Stimulated activated CD8-positive, alpha-beta memory T cell treated with anti-CD3 and anti-CD28 coated beads, Interleukin-2, amount 100 ng/mL, for 1 hour (primary cell): ENCODE measurements at places on chromosomes 4 and X.

GRCh38 chrX:10972706-10973105 is 138.4 kb upstream of the HCCS start:
- no peak for DNase-seq

DNA sequence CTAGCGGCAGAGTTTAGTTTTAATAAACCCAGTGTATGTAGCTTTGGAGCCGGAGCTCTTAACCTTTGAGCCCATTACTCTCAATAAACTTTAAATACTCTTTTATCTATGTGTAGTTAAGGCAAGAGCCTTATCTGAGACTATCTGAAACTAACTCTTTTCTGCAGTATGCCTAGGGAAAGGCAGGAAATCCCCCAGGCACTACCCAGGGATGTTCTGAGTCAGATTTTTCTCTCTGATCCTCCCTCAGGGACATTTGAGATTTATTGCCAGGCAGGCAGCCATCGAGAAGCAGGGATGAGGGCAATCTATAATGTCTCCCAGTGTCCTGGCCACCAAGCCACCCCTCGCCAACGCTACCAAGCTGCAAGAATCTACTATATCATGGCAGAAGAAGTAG is 39.1 kb downstream of the HEPH start:
- no peak for DNase-seq

DNA sequence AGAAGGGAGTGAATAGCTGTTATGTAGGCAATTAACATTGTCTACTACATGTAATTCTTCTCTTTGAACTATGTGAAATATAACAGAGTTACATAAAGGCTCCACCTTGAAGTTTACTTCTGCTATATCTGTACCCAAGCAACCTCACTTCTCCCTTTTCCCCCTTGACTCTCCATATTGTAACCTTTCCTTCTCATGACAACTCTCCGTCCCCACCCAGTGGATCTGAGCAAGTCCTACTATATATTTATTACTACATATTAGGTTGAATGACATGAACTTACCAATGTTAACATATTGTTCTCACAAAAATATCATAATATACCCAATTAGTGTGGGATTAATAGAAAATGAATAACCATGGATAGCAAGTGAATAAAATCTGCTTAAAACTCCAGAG is 93.2 kb upstream of the ATP8A1 start:
- peak; percentile 1 for DNase-seq

DNA sequence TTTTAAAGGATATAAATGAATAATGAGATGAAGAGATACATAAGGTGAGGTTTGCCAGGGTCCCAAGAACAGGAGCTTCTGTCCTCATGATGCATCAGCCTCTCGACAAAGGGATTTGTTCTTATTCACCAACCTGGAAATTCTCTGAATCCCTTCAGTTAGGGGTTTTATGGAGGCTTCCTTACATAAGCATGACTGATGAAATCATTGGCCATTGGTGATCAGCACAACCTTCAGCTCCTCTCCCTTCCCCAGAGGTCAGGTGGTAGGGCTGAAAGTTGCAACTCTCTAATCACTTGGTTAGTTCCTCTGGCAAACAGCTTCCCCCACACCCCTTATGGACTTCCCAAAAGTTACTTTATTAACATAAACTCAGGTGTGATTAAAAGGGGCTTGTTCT is 222.0 kb downstream of the SPRY1 start:
- DNase-seq = no peak

GRCh38 chrX:110210417-110211139 is 107.3 kb downstream of the AMMECR1 start:
- DNase-seq = no peak

- DNase-seq = no peak
These were observed 29.1 kb upstream of the UTP14A start for GRCh38 chrX:129876771-129877305.

DNA sequence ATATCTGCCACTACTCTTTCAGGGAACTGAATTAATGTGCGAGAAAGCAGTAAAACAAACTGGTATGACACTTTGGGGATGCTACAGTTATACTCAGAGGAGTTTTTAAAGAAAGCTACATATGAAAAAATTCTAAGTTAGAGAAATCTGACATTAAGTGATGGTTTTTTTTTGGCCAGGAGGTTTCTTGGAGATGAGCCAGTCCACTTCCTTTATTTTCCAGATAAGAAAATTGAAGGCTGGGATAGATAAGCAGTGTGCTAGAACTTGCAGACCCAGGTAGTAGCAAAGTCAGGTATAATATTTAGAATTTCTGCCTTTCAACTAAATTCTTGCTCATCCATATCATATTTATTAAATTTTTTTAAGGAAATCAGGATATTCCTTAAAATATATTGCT is 106.8 kb downstream of the FAT4 start:
- no peak for DNase-seq

GRCh38 chr4:11416767-11417113 is 12.0 kb downstream of the HS3ST1 start:
- DNase-seq = no peak

- no peak for DNase-seq
These were observed 439 bp downstream of the SEC31A start for GRCh38 chr4:82890528-82890900.

DNA sequence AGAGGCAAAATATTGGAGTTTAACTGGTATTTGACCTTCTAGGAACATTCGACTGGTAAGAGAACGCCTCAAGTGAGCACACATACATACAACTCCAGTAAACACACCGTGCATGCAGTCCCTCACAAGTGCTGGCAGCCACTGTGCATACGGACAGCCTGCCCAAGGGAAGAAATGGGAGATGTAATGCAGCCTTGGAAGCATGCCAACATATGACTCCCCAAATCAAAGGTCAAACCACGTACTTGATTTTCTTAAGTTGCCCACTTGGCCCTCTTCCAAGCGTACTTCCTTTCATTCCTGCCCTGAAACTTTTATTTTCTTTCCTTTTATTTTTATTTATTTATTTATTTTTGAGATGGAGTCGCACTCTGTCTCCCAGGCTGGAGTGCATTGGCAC is 206.6 kb downstream of the SPRY1 start:
- DNase-seq = no peak

DNA sequence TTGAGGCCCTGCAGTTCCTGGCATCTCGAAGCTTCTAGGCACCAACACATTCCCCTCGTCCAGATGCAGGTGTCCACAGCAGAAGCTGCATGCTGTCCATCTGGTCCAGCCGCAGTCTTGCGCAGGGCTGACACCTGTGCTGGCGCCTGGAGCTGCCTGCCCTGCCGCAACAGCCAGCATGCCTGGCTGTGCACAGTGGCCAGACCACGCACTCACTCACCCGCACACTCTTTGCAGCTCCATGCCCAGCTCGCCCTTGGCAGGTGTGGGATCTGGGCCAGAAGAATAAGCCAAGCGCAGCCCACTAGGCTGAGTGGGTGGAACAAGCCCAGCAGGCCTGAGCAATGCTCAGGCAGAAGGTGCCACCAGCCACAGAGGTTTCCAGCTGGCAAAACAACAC is 125.6 kb downstream of the PARM1 start:
- no peak for DNase-seq

DNA sequence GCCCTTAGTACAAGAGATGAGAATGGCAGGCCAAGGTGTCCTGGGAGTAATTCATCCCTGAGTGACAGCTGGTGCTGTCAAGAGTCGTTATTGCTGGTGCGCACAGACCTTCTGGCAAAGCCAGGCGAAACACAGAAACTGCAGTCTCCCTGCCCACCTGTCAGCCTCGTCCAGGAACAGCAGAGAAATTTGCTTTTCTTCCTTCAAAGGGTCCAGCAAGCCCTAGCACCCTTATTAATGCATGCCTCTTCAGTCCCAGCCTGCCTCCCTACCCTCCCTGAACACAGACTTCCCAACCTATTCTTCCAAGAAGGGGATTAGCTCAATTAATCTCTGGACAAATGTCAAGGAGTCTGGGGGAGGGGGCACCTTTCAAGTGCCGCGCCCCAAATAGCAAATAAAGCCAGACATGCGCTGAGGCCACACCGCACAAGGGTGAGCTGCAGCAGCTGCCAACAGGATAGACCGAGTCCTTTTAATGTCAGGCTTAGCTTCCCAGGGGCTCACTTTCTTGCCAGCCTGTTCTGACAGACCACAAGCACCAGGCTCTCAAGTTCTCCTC is 250.7 kb upstream of the RASGEF1B start:
- no peak for DNase-seq

DNA sequence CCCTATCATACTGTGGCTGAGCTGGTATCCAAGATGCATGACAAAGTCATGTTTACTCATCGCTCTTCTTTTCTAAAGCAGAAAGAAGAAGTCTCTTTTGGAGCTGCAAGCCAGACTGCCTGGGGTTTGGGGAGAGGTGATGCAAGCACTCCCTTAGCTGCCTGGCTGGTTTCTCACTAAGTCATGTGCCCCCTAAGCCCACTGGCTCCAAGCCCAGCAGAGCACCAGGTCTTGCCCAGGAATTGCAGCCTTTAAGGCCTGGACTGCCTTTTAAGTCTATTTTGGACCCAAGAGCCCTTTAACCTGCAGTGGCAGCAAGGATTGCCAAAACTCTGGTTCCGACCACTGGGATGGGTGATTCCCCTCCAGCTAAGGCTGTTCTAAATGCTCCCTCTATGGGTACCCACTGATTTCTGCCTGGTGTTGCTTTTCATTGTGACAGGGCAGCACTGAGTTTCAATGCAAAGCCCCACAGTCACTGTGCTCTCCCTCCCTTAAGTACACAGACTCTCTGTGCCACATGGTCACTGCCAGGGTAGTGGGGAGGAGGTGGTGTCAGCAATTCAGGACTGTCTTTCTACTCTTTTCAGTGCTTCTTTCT is 548.6 kb downstream of the TLL1 start:
- no peak for DNase-seq

- DNase-seq = no peak
These were observed 649.6 kb upstream of the NDST4 start for GRCh38 chr4:115763051-115763450.

GRCh38 chr4:145730026-145730425 is 50.1 kb downstream of the C4orf51 start:
- DNase-seq = no peak

- DNase-seq = no peak
These were observed 73.9 kb downstream of the RTL5 start for GRCh38 chrX:72057849-72058248.

DNA sequence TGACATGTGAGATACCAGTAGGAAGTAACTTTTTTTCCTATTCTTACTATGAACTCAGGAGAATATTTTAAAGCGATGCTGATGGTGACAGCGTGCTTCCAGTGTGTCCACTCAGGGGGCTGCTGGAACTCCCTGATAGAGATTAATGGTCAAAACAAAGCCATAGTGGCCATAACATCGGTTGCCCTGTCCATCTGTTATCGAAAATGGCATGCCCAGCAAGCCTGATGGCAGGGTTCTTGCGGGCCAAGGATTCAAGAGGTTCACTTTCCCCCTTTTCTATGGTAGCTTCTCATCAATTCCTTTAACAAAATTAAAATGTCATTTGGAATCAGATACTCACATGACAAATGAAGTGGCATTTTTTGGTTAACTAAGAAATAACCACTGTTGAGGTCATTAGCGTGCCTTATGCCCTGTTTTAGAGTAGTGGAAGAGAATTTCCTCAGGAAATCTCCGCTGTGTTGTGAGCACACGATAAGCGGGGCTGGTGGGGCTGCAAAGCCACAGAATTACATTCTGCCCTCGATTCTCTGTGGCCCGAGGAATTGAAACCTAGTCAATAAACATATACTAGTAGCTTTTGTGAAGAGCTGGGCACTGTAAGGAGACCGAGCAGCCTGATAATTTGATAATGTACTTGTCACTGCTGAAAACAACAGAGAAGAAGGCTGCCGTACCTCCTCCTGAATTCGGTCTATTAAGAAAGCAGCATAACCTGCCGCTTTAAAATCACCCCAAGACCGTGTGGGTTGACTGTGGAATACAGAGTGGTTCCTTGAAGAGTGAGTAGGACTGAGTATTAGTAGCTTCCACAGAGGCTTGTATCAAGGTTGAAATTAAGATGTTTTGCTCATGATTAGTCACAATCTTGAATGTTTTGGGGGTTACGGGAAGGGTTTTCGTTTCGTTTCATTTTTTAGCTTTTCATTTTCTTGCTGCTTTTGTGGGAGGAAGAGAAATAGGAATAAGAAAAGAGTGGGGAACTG is 46.7 kb downstream of the PTCHD1 start:
- no peak for DNase-seq

GRCh38 chr4:25792200-25792791 is 70.5 kb downstream of the SEL1L3 start:
- DNase-seq = no peak

- no peak for DNase-seq
These were observed 67.9 kb downstream of the SLAIN2 start for GRCh38 chr4:48409203-48409602.

DNA sequence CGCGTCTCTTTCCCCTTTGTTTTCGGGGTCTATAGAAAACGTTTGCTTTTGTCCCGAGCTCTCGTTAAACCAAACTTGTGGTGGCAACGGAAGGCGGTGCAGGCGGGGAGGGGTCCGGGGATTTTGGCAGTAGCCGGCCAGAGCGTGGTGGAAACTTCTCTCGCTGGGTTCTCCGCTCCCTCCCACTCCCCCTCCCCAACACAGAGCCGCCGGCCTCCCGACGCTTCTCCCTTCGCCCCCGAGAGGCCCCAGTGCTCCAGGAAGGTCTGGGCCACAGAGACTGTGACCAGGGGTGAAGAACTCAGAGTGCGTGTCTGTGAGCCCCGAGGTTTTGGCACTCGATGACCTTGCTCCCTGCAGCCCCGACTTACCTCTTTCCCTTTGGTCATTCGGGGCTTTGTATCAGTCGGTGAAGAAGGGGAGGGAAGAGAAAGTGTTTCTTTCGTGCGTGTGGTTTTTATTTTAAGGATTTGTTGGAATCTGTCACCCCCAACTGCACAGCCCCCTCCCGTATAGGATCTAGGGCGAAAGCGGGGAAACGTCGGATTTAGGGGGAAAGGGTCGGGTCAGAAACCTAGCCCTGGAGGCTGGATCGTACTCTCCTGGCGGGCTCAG is 9.0 kb upstream of the BCOR start:
- no peak for DNase-seq

GRCh38 chr4:87304745-87305432 is 17.8 kb downstream of the HSD17B13 start:
- DNase-seq = no peak

DNA sequence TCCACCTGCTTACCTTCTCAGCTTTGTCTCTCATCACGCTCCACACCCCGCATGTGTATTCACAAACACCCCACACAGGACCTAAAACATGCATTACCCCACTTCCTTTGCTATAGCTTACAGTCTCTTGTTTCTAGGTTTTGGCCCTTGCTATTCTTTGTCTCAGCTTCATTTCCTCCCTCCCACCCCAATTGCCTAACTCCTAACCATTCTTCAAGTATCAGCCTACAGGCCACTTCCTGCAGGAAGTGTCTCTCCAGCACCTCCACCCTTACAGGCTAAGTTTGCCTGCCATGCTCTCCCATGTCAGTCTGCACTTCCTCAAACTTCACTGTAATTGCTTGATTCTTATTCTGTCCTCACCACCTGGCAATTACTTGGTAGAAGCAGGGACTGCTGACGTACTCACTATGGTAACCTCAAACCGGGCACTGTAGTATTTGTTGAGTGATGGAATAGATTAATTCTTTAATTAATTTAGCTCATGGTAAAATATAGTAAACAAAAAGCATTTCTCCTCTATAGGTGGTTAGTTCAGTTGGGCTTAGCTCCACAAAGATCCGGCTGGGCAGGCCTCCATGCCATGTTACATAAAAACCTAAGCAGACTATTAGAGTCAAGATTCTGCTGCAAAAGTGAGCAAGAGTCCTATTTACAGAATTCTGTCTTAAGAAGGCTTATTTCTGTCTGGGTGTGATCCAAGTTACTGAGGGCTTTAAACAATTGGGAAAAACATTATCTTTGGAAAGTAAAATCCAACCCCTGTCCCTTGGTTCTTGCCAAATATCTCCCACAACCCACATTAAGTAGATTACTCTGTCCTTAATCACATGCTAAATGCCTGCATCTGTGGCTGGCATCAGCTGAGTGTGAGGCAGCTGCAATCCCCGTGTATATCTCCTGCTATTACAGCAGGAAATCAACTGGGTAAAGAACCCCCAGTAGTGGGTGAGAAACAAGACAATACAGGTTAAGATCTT is 124.7 kb upstream of the CPEB2 start:
- no peak for DNase-seq
